ENCODE measurements at places on chromosomes 3 and 15. TPM values are rescaled to one million over a fixed set of nuclear protein-coding genes. Genes with fewer than 3 reads are reported as not detected.

DNA sequence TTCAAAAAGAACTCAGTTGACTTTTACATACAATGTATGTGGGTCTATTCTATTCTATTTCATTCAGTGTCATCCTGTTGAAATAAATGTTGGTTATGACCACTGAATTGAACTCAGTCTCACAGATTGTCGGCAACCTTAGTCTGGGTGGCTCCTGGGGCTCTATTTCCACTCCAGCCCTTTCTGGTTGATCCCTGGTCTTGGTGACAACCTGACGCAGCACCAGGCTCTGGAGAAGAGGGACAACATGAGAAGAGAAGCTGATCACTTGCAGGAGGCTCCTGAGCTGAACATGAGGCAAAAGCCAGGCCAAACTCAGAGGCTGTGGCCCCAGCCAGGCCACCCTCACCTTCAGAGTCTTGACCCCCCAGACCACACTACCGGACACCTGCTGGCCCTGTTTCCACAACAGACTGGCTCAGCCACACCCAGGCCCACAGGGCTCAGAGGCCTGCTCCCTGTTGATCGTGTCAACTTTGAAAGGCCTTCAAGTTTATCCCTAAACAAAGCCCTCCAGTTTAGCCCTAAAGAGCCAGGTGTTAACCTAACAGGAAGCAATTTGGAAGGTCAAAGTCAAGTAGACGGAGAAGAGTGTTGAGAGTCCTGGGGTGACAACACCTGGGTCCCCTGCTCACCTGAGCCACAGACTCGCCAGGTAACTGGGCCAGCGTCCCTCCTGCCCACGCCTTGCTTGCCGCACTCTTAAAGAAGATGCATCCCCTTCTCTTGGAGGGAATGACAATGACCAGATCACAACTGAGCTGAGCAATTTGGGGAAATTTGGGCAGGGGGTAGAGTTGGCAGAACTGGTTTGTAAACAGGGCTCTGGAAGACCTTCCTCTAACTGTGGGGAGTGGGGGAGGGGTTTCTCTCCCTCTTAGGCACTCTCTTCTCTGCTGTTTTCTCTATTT lies 15.4 kb upstream of the MUC20 start:
- no peak overlapping the region for H3K27ac ChIP-seq
- H3K4me1 ChIP-seq, result no peaks in the 10 kb centered on the region
- DNase-seq, result no peak
- H3K4me3 ChIP-seq, result no peak overlapping the region

DNA sequence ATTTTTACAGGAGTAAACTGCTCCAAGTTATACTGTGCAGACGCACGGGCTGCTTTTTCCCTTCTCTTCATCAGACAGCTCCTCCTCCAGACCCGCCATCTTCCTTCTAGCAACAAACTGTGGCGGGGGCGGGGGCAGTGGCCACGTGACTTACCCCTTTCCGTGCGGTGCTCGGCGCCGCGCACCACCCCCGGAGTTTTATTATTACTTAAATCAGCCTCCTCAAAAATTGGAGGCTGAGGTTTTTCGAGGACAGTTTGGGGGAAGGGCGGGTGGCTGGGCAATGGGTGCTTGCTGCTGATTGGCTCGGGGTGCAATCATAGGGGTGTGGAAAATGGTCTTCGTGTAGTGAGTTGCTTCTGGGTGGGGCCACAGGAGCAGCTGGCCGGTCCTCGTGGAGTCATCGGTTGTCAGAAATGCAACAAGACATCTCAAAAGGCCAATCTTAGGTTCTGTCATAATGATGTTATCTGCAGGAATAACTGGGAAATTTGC lies 77.1 kb upstream of the MFGE8 start:
- no peak overlapping the region for H3K27ac ChIP-seq
- no peaks in the 10 kb centered on the region for H3K36me3 ChIP-seq
- no peaks in the 10 kb centered on the region for H3K4me1 ChIP-seq
- no peak overlapping the region for H3K4me3 ChIP-seq

The ITGA11 gene
- total RNA-seq, result 0.48 TPM

The ARL14 gene
- 38.4 TPM for total RNA-seq

The VGLL3 gene
- 3.8 TPM for total RNA-seq
